Retinal pigment epithelial cell (primary cell): ENCODE measurements at places on chromosomes 5 and 9.

DNA sequence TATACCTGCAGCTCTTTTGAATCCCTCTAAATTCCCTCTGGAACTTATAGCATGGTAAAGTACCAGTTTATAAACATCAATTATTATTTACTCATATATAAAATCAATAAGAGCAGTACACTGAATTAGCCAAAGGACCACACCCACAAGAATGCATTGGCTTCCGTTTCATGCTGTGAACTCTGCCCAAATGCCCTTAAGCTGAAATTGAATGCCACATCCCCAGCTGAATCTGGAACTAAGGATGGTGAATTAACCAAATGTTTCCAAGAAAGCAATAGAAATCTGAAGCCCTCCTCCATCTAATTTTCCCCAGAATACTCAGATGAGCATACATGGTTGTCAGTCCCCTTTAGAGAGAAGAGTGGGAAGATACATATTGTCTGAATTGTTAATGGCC, 436.4 kb upstream of the FTMT start:
- no peak for DNase-seq

DNA sequence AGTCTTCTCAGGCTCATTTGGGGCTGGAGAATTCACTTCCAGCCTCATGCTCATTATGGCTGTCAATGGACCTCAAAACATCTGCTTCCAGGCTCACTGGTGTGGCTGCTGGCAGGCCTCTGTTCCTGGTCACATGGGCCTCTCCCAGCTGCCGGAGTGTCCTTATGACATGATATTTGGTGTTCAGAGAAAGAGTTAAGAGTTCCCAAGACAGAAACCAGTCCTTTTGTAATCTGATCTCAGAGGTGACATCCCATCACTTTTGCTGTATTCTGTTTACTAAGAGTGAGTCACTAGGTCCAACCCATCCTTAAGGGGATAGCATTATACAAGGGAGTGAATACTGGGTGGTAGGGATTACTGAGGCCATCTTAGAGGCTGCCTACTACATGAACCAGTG, 104.6 kb downstream of the CACNA1B start:
- no peak for DNase-seq

- DNase-seq = no peak
Measured at GRCh38 chr9:94746541-94747370, 20.3 kb downstream of the AOPEP start.

DNA sequence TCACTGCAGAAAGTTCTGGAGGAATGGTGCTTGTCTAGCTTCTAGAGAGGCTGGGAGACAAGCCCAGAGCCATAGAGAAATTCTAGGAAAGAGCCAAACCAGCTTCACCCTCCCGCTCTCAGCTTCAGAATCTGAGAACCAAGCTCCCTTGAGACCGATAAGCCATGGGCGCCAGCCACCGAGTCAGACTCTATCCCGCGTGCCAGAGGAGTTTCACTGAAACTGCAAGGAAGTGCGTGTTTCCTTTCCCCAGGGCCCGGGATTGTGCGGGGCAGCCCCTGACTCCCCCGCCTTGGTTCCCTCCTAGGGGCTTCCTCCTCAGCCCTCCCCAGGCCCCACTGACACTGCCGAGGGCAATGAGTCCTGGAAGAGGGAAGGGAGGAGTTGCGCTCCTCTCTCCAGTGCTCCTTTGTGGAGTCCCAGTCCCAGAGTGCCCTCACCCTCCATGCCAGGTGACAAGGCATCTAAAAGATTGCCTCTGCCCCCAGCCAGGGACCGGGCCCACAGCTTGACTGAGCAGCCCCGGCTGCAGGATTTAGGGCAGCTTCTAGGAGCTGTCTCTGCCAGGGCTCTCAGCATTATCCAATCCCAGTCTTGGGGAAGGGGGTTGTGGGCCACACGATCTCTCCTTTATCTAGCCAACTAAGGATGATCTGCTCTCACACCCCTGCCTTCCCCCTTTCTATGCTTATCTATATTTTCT, 18.4 kb upstream of the TCF7 start:
- DNase-seq = no peak

DNA sequence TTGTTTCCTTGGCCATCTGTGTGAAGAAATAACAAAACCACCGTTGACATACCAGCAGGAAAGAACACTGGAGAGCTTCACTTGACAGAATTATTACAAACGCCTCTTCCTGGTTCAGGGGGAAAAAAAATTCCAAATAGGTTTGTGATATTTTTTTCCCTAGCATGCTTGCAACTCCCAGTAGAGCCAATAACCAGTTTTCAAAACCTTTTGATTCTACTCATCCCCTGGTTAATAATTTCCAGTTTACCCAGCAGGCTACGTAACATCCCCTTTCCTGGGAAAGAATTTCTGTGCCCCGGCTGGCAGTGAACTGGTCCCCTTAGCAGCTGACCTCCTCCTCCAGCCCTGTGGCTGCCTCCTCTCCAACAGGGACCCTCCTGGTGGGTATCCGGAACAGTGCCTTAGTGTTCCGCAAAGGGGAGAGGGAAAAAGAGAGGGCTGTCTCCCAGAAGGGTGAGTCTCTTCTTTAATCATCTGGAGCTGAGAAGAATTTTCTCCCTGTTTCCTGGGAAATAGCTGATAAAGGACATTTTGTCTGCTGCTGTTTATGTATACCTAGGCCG, 72.8 kb upstream of the BOD1 start:
- no peak for DNase-seq

DNA sequence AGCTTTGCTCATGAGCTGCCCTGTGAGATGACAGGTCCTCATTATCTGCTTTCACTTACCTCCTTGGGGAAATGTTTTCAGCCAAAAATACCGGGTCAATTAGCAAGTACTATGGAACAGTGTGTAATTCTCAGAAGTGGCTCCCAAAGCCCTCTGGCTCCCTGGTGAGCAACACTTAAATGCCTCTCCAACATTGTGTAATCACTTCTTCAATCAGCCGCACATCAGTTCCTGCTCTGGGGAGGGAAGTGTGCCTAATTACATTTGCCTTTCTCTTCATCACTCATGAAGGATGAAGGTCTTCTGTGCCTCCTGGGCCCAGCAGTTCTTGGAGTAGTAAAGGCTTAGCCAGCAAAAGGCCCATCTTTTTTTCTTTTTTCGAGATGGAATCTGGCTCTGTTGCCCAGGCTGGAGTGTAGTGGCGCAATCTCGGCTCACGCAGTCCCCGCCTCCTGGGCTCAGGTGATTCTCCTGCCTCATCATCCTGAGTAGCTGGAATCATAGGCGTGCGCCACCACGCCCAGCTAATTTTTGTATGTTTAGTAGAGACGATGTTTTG, 23.1 kb downstream of the NIM1K start:
- DNase-seq = no peak

DNA sequence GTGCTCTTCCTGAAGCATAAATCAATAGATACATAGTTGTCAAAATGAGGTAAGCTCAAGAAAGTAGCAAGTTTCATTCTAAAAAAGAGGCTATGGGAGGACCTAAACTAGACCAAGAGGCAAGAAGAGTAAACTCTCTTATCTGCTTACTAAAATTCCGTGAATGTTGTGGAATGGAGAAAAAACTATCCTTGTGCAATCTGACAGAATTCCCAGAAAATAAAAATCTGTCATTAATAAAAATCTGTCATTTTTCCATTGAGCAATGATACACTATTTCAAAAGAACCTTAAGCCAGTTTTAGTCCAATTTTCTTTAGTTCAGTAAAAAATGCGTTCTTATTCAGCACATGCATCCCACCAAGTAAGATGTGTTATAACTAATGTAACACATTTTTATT, 15.9 kb upstream of the FANCC start:
- no peak for DNase-seq

- DNase-seq = peak; percentile 27
Measured at GRCh38 chr5:177303121-177303924, at the start of the genes PRELID1 and RAB24. Gene PRELID1 (plus strand): TSS chr5:177303799. CDS start chr5:177303986, 187 bp downstream. Gene RAB24 (minus strand): TSS chr5:177303719. CDS start chr5:177303288, 431 bp downstream.

DNA sequence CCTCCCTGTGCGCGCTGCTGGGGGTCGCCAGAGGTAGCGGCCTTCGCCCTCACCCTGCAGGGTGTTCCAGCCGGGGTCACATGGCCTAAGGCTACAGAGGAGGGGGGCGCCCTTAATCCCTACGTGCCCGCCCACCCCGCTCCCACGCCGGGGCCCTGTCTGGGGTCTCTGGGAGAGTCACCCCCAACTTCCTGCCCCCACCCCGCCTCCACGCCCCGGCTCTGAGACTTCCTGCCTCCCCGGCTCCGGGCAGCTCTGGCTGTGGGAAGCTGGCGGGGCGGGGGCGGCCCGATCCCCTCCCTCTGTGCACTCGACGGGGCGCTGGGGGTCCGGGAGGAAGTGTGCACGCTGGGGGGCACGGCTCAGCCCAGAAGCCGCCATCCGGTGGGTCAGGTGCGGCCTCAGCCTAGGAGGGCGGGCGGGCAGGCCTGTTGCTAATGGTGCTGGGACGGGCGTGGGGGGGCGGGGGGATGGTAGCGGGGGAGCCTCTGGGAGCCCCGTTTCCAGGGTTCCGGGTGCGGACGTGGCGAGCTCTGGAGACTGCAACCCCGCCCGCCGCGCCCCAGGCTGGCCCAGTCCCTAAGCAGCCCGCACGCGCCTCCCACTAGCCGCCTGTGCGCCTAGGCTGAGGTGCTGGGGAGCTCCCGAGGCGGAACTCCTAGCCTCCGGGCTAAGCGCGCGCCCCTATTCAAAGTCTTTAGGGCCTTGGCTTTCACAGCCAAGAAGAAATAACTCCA, 61.6 kb downstream of the CXXC5 start:
- DNase-seq = no peak

GRCh38 chr9:108217431-108218349, 638.1 kb downstream of the ACTL7B start:
- DNase-seq = no peak

- DNase-seq = no peak
Measured at GRCh38 chr5:155278532-155278931, 265.0 kb downstream of the KIF4B start.

DNA sequence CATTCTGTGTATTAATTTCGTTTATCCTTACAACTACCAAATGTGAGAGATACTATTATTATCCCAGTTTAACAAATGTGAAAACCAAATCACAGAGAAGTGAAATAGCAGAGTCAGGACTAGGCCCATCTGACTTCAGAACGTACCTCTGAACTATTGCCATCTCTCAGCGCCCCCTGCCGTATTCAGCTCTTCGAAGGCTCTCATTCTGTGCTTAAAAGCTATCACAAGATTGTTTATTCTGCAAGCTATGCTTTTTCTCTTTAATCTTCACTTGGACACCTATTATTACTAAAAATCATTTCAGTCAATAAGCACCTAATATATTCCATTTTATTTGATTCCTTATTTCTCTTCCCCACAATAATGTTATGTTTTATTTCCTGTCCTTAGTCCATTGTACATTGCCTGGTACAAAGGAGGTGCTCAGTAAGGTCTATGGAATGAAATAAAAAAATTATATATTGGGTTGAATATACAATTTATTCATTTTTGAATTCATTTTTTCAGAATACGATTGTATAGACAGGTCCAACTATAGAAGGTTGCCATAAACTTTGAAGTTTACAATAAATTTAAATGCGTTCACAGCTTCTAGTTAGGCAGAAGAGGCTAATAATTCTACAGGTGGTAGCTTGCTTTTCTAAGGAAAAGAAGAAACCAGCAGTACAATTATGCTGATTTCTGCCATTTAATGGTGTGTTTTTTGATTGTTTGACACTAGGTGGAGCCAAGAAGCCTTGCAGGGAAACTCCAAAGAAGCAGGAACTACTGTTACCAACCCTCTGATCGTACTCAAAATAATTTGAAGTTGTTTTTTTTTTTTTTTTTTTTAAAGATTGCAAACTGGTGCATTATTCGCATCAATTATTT, 202.2 kb upstream of the DMRTA1 start:
- DNase-seq = peak; percentile 28

- DNase-seq = no peak
Measured at GRCh38 chr5:176650354-176650884, 3.1 kb downstream of the TSPAN17 start.

DNA sequence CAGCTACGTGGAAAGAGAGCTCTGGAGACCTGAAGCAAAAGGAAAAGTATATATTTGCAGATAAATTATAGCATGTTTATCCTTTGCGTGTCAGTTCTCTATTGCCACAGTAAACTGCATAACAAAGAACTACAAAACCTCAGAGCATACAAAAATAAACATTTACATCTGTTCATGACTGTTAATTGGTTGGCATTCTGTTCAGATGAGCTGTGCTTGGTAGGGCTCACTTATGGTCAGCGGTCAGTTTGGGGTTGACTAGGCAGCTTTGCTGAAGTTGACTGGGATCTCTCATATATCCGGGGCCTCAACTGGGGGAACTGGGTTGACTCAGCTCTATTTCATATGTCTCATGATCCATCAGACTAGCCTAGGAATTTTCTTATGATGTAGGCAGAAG, 257.7 kb downstream of the TLE1 start:
- no peak for DNase-seq

DNA sequence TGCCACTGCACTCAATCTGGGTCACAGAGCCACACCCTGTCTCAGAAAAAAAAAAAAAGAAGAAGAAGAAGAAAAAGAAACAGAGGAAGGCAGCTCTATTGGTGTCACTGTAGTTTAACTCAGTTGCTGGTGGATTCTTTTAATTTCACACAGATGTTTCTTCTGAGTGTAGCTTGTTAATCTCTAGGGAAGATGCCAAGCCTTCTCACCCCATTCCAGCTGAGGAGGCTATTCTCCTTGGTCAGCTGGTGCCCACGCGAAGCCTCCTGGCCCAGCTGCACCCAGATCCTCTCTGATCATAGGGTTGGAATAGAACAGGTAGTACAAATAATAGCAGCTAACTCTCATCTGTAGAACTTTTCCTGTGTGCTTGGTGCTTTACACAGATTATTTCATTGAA, 113.8 kb upstream of the SPRY4 start:
- no peak for DNase-seq

DNA sequence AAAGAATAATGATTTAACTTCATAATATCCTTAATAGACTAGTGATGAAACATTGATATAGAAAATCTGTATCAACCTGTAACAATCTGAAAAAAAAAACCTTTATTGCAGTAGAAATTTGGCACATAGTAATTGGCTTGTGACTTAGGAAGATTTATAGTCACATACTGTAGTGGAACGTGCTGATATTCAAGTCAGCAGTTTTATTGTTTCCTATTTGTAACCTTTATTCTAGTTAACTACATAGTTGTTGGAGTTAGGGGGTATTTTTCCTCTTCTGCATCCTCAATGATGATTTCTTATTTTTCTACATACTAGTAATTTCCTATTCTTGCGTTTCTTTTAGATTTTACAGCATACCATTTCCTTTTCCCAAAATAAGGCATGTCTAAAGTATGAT, 14.5 kb upstream of the LRRC70 start:
- DNase-seq = no peak

GRCh38 chr9:131282688-131283422, 6.5 kb upstream of the FAM78A start:
- DNase-seq = no peak

- DNase-seq = no peak
Measured at GRCh38 chr9:75992482-75993206, 102.2 kb downstream of the PCSK5 start.

GRCh38 chr5:162227075-162227474, 159.5 kb downstream of the GABRG2 start:
- DNase-seq = no peak
